CD4-positive, alpha-beta T cell treated with Interleukin-12 subunit alpha and Interleukin-12 subunit beta, for 1 hour (primary cell): ENCODE measurements at places on chromosomes 12 and 14.

GRCh38 chr14:90630171-90630806 lies 185.9 kb downstream of the TTC7B start:
- no peak for DNase-seq

- no peak for DNase-seq
These were observed 120.9 kb upstream of the BCL2L14 start for GRCh38 chr12:11949738-11950411.

DNA sequence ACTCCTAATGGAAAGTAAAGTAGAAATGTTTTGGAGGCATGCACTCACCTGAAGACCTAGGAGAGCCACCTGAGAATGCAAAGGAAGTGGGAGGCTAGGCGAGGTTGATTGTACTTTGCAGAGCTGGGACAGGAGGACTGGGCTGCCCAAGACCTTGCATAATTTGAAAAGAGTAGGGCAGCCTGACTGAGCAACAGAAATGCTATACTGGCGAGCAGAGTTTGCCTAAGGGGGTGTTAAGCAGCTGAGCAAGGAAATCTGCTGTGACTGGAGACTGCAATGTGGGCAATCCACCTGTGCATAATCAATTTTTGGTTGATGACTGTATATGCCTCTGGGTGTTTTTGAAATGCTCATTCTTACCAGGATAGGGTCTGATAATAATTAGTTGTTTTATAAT lies 834.1 kb downstream of the TRHDE start:
- DNase-seq: no peak

- DNase-seq: no peak
These were observed 49.9 kb downstream of the PRICKLE1 start for GRCh38 chr12:42539696-42540095.

DNA sequence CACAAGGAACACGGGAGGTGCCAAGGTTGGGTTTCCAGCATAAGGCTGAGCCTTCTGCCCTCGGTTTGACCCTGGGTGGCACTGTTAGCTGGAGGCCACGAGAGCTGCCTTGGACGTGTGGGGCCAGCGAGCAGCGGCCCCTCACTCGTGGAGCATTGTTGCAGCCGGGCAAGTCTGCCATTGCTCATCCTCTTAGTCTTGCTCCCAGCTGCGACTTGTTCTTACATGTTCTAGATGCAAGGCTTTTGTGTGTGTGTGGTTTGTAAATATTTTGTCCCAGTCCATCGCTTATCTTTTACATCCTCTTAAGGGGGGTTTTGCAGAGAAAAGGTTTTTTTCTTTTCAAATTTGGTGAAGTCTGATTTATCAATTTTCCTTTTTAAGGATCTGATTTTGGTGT lies 21.1 kb upstream of the C1S start:
- DNase-seq: no peak

GRCh38 chr12:67648521-67649260 lies at the start of gene DYRK2:
TSS of gene DYRK2 (plus strand) at chr12:67648745. CDS start at chr12:67649134, 389 bp downstream.
- DNase-seq: peak; percentile 85

GRCh38 chr14:68229423-68230100 lies 410.0 kb downstream of the RAD51B start:
- DNase-seq: no peak

GRCh38 chr12:56129206-56129941 lies 1.3 kb downstream of the ESYT1 start:
- DNase-seq: peak; percentile 85

- DNase-seq: no peak
These were observed 521.9 kb upstream of the TBX3 start for GRCh38 chr12:115205755-115206308.

- no peak for DNase-seq
These were observed 60.9 kb downstream of the DYRK2 start for GRCh38 chr12:67709367-67709954.

- peak; percentile 73 for DNase-seq
These were observed at the start of gene RHOF for GRCh38 chr12:121793440-121793837. TSS of gene RHOF (minus strand) at chr12:121793688. CDS start at chr12:121793633, 55 bp downstream.

GRCh38 chr12:47080725-47081502 lies 1.2 kb upstream of the AMIGO2 start:
- DNase-seq: peak; percentile 54

GRCh38 chr12:30630076-30630978 lies 65.3 kb downstream of the IPO8 start:
- DNase-seq: no peak

DNA sequence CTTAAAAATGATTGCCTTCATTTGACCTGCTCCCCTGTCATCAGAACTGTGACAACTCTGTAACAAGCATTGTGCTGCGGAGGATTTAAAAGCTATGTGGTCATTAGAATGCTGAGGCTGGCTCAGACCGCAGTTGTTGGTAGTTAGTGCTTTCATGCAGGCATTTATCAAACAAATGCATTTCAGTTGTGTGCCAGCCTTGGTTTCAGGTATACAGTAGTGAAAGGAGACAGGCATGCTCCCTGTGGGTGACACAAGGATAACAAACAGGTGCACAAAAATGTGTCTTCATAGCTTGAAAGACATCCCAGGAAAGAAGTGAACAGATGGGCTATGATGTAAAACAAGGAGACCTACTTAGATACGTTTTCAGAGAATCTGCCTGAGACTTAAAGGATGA lies 60.6 kb downstream of the MARK3 start:
- DNase-seq: no peak

GRCh38 chr12:90250042-90250441 lies 541.4 kb upstream of the ATP2B1 start:
- no peak for DNase-seq

DNA sequence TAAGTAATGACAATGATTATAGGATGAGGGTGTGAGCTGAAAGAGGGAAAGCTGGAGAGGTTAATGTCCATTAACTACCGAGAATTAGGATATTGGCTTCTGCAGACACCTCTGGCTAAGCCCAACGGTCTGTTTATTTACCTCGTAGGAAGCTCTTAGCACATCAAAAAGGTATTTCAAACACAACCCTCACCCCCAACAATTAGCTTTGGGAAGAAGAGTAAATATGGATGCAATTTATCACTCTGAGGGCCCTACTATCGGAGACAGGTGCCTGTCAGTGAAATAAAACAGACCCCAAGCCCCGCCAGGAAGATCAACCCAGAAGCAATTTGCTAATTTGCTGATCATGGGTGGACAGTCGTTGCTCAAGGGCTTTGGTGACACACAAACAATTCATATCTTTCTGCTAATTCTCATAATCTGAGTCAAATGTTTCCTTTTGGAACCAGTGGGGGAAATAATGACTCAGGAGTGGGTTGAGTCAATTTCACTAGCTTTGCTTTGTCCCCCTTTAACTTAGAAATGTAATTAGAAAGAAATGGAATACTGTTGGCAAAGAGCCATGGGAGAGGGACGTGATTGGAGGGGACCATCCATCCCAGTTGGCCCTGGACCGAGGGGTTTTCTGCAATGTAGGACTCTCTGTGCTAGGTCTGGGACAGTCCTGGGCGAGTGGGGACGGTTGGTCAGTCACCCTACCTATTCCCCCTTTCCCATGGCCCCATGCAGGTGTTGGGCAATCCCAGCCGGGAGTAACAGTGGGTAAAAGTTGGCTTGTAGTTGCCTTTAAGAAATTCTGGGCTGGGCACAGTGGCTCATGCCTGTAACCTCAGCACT lies 99.1 kb upstream of the MED13L start:
- no peak for DNase-seq

GRCh38 chr14:51575349-51576116 lies 76.2 kb upstream of the FRMD6 start:
- no peak for DNase-seq

DNA sequence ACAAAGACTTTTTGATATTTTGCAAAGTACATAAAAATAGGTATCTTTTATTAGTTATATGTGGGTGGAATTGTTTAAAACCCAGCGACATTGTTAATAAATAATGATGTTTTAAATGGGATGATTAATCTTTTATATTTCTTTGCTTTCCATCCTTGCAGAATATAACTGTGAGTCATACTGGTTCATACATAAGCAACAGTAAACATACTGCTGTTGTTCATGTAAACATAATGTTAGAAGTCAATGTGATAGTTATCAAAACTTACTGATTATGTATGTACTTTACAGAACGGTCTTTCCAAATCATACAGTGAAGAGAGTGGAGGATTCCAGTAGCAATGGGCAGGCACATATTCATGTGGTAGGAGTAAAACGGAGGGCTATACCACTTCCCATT lies 119.8 kb downstream of the ARID2 start:
- DNase-seq: no peak

GRCh38 chr12:15532364-15532977 lies 210.2 kb downstream of the PTPRO start:
- peak; percentile 71 for DNase-seq
